ENCODE measurements at places on chromosomes 6 and 20.

DNA sequence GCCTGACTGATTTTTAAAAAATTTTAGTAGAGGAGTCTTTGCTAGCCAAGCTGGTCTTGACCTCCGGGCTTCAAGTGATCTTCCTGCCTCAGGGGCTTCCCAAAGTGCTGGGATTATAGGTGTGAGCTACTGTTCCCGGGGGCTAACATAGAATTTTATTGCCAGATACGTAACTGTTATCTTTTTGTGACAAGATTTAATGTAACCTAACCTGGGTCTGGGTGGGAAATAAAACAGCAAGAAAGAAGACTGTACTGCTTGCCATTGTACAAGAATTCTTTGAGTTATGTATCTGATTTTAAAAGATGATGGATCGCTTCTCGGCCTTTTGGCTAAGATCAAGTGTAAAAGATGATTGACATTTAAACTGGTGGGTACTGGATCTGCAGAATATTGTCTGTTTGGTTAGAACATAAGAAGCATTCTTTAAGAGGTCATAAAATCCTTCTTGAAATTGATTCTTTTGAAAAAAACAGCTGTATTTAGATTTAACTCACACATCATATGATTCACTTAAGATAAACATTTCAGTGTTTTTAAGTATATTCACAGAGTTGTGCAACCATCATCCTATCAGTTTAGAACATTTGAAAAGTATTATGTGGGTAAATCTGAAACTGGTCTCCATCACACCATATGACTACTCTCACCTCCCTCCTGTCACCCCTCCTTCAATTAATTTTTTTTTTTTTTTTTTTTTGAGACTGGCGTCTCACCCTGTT, 21.6 kb downstream of the TPX2 start:
- H3K36me3 ChIP-seq = peaks cover 73% of the 10 kb centered on the region
- H3K4me3 ChIP-seq = no peak overlapping the region
- H3K27ac ChIP-seq = no peak overlapping the region
- no peaks in the 10 kb centered on the region for H3K27me3 ChIP-seq
- no peak for DNase-seq

DNA sequence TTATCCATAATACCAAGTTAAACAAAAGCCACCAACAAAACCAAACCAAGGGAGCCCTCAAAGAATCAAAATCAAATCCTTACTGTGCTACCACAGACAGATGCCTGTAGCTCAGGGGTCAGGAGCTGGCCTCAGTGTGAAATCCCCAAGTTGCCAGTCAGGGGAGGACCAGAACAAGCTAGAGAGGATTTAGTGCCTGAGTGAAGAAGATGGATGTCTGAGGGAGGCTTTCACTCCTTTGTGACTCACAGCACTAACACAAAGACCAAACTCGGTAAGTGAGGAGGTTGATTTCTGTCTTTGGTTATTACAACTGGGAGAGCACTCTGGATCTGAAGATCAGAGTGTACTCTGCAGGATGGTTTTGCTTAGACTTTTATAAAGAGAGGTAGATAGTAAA, 189.9 kb upstream of the ZNF184 start:
- peaks cover under 1% of the 10 kb centered on the region for H3K36me3 ChIP-seq
- H3K4me3 ChIP-seq = no peak overlapping the region
- no peak for DNase-seq
- peaks cover 12% of the 10 kb centered on the region for H3K4me1 ChIP-seq
- peaks cover 28% of the 10 kb centered on the region for H3K27me3 ChIP-seq

GRCh38 chr20:5430670-5431069, 113.9 kb upstream of the PROKR2 start:
- H3K36me3 ChIP-seq = no peaks in the 10 kb centered on the region
- no peak for DNase-seq
- H3K4me1 ChIP-seq = no peaks in the 10 kb centered on the region
- peaks cover 6% of the 10 kb centered on the region for H3K27me3 ChIP-seq
- no peak overlapping the region for H3K4me3 ChIP-seq
- no peak overlapping the region for H3K27ac ChIP-seq

DNA sequence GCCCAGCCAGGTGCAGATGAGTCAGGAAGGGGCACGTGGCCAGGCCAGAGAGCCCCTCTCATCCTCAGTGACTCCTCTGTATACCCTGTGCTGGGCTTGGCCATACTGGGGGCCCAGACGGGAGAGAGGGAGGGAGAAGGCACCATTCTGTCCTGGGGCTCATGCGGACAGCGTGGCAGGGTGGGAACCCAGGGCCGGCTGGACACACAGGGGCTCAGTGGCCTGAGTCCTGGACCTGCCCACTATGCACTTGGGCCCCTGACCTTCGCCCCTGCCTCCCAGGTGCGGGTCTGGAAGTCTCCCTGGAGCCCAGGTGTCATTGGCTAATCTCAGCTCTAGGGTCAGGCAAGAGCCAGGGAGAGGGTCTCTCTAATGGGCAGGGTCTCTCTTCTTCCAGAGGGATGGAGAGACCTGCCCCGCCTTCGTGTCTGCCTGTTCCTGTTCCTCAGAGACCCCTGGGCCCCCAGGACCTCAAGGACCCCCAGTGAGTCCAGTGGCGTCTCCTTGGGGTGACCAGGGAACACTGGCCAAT, 27.7 kb downstream of the COL20A1 start:
- no peaks in the 10 kb centered on the region for H3K4me1 ChIP-seq
- H3K27me3 ChIP-seq = peaks cover 15% of the 10 kb centered on the region
- no peak for DNase-seq

DNA sequence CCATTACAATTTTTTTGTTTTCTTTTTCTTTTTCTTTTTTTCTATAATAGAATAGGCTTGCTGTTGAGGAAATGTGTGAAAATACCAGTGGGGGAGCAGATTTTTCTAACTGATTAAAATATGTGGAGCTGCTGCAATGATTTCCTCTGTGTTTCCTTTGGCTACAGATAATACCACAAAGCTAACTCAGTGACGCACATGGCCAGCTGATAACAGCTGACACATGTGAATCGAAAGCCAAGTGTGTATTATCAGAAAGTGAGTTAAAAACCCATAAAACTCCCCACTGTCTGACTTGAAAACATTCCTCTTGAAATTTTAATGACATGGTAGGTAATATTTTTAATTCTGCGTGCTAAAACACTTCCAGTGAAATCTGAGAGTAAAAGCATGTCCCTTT, 70.8 kb upstream of the AHI1 start:
- peak overlapping the region; percentile 9 for H3K4me3 ChIP-seq
- peak overlapping the region; percentile 73 for H3K27ac ChIP-seq
- peak; percentile 74 for DNase-seq
- peaks cover 36% of the 10 kb centered on the region for H3K36me3 ChIP-seq

DNA sequence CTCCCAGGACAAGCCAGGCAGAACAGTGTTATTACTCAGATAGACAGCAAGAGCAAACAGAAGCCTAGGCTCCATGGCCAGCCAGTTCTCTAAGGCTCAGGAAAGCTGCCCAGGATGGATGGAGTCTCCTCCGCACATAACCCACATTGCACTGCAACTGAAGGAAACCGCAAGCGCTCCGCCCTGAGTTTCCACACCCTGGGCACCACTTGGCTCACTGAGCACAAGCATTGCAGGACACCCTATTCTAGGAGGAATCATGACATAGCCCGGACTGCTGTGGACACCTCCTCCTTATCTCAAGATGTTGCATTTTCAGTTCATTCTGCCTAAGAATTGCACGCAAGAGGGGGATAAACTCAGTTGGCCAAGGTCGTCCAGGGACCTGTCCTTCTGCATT, 42.9 kb downstream of the LINC00237 start:
- no peaks in the 10 kb centered on the region for H3K36me3 ChIP-seq
- no peak overlapping the region for H3K4me3 ChIP-seq
- no peak overlapping the region for H3K27ac ChIP-seq
- peaks cover 26% of the 10 kb centered on the region for H3K27me3 ChIP-seq

- H3K27me3 ChIP-seq = peaks cover 24% of the 10 kb centered on the region
- H3K27ac ChIP-seq = no peak overlapping the region
- peaks cover 7% of the 10 kb centered on the region for H3K4me1 ChIP-seq
- H3K36me3 ChIP-seq = no peaks in the 10 kb centered on the region
Observed at GRCh38 chr20:31640259-31640658, 2.5 kb downstream of the COX4I2 start.

All from activated CD4-positive, alpha-beta memory T cell treated with anti-CD3 and anti-CD28 coated beads, Interleukin-2, amount 10 ng/mL, durations not matched to agents 7 days and 5 days (primary cell).